NCI-H1105 treated with DMSO at 0.1 percent for 48 hours (cell line): ENCODE measurements at places on chromosomes 12 and 14.

DNA sequence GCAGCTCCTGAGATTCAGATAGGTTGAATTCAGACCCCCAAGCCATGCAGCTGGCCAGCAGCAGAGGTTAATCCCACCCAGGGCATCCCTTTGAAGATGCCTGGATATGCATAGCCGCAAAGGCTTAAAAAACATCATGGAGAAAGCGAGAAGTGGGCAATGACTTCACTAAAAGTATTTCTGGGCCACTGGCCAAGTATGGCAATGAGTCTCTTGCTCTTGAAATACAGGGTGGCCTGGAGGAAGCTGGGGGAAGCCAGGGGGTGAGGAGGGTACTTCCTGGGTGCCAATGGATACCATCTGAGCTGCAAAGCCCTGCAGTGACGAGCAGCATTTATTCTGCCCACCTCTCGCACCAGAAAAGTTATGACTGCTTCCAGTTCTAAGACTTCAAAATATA, 539.3 kb upstream of the TBX3 start:
- peak; percentile 28 for DNase-seq

- no peak for DNase-seq
Observed at GRCh38 chr14:62029569-62029924, 267.3 kb downstream of the SNAPC1 start.

DNA sequence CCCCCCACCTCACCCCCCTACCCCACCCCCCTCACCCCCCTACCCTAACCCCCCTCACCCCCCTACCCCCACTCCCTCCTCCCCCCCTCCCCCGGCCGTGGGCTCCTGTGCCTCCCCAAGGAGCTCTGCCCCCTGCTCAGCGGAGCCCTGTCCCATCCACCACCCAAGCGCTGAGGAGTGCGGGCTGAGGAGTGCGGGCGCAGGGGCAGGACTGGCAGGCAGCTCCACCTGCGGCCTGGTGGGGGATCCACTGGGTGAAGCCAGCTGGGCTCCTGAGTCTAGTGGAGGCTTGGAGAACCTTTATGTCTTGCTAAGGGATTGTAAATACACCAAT, 2.3 kb upstream of the JPH4 start:
- no peak for DNase-seq

DNA sequence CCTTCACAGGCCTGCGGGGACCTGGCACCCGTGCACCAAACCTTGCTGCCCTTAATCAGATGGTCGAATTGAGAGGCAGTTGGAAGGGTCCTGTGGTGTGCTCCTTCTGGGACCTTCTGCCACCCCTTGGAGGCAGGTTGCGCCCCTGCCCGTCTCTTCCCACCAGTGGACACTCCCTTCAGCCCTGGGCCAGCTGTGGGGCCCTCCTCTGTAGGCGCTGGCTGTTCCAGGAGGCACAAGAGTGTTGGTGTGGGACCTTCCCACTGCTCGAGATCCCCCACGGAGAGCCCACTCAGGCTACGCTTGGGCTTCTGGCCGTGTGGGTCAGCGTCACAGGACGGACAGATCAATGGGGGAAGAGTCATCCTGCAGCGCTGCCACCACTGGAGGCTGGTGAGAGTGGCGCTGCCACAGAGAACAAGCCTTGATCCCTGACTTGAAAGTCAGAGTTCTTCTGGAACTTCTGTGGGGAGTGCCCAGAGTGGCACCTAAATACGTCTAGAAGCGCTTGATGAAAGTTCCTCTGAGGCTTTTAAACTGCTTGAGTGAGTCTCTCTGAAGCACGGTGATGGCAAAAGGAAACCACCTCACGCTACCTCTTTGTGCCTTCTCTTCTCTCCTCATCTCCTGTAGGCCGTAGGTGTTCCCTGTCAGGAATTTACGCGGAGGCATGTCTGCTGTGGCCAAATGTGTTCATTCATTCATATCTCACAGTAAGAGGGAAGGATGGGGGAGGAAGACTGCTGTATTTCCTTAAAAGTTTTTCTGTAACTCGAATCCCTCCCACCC, 48.3 kb downstream of the TRAF3 start:
- DNase-seq, result no peak
